Mesothelial cell of epicardium (in vitro differentiated cells): ENCODE measurements at places on chromosomes 3 and 15.

DNA sequence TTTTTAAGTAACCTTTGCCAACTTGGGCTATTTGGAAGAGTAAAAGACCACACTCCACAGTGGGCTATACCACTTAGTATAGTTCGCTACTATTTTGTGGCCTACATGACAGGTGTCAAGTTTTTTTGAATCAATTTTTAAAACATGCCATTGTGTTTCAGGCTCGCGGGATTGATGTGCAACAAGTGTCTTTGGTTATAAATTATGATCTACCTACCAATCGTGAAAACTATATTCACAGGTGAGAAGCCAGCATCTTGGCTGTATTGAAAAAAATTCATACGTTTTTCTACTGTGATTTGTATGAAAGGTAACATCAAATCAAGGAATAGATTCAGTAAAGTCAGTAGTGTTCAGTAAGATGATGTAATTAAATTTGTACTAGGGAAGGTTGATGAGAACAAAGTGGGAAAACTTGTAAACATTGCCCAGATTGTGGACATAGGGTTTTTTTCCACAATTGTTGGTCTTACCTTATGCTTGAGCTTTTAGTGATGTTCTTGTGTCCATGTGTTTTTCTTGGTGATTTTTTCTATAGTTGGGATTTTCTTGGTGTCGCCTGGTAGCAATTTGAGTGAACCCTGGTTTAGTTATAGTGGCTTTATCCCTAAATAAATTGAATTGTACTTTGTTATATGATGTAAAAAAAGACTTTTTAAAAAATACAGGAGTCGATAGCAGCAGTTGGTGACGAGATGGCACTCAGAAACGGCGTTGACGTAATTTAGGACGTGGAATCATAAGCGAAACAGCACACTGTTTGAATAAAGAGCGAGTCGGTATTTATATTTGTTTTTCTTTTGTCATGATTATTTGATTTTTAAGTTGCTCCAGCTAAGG, 4.5 kb downstream of the EIF4A2 start:
- no peaks in the 10 kb centered on the region for H3K27me3 ChIP-seq
- peak overlapping the region; percentile 11 for H3K4me3 ChIP-seq
- peaks cover 51% of the 10 kb centered on the region for H3K36me3 ChIP-seq
- peaks cover 39% of the 10 kb centered on the region for H3K4me1 ChIP-seq
- peak overlapping the region; percentile 63 for H3K27ac ChIP-seq

- H3K4me1 ChIP-seq = peaks cover 2% of the 10 kb centered on the region
- H3K27ac ChIP-seq = no peak overlapping the region
Observed at GRCh38 chr3:186044968-186045367, 63.9 kb downstream of the ETV5 start.

DNA sequence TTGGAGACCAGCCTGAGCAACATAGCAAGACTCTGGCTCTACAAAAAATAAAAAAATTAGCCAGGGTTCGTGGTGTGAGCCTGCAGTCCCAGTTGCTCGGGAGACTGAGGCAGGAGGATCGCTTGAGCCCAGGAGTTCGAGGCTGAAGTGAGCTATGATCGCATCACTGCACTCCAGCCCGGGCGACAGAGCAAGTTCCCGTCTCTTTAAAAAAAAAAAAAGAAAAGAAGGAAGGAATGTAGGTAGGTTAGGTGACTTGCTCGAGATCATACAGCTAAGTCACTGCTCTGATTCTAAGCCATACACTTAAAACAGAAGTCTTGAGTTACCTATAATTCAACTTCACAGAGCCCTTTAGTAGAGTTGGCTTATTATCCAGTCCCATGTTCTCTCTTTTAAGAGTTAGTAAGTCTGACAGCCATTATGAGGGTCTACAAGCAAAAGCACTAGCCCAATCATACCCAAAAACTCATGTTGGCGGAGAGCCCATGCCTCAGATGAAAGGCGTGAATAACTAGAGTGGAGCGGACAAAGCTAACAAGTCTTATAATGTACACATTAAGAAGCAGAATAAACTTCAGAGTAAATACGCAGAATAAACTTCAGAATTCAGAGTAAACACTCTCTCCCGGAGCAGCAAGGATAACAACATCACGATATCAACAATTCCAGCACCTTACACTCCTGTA, 768 bp downstream of the AAGAB start:
- peaks cover 3% of the 10 kb centered on the region for H3K27me3 ChIP-seq
- DNase-seq = no peak
- H3K36me3 ChIP-seq = no peaks in the 10 kb centered on the region
- H3K4me1 ChIP-seq = peaks cover 12% of the 10 kb centered on the region

GRCh38 chr3:93962798-93963197, 10.9 kb downstream of the PROS1 start:
- no peaks in the 10 kb centered on the region for H3K27me3 ChIP-seq
- no peaks in the 10 kb centered on the region for H3K4me1 ChIP-seq
- DNase-seq = no peak
- H3K4me3 ChIP-seq = no peak overlapping the region

GRCh38 chr3:179957264-179957845, 79.4 kb downstream of the PEX5L start:
- no peaks in the 10 kb centered on the region for H3K4me1 ChIP-seq
- H3K36me3 ChIP-seq = no peaks in the 10 kb centered on the region
- peaks cover 7% of the 10 kb centered on the region for H3K27me3 ChIP-seq

DNA sequence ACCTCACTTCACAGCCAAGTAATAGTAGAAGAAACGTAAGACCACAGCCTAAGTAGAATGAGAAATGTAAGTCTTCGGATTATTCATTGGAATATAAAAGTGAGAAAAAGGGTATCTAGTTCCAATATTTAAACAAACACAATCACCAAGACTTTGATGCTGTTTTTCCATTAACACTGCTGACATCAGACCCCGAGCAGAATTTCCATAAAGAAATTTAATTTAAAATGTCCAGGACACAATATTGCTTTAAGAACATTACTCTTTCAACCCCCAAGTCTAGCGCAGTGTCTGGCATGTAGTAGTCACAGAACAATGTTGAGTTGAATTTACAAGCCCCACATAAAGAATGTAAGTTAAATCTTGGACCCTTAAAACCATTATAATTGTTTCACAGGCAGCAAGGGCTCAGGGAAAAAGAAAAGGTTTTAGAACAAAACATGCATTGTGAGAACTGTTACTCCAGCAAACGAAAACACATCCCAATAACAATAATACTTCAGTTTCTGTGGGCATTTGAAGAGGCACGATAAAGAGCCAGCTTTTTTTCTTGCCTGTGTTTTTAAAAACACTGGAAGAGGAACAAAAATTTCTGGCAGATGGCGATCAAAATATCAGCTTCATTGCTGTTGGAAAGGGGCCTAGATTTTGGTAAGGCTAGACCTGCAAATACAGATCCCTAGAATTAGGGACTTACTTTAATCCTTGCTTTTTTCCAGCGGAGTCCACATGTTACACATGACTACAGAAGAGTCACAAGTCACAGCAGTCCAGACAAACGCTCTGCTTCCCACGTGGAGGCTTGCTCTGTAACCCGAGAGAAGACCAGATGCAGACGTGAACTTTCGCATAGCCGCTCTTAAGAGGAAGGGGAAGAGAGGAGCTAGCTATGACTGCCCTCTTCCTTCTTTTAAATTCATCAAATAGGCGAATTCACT, 77.9 kb upstream of the IGSF10 start:
- no peak for DNase-seq
- H3K4me1 ChIP-seq = peaks cover 39% of the 10 kb centered on the region
- H3K27ac ChIP-seq = peak overlapping the region; percentile 37
- no peak overlapping the region for H3K4me3 ChIP-seq
- no peaks in the 10 kb centered on the region for H3K27me3 ChIP-seq
- H3K36me3 ChIP-seq = no peaks in the 10 kb centered on the region

GRCh38 chr3:47010111-47010712, 30.7 kb downstream of the NBEAL2 start:
- DNase-seq = no peak
- H3K4me3 ChIP-seq = peak overlapping the region; percentile 73
- peaks cover 9% of the 10 kb centered on the region for H3K4me1 ChIP-seq
- H3K27ac ChIP-seq = peak overlapping the region; percentile 98
- no peaks in the 10 kb centered on the region for H3K27me3 ChIP-seq

DNA sequence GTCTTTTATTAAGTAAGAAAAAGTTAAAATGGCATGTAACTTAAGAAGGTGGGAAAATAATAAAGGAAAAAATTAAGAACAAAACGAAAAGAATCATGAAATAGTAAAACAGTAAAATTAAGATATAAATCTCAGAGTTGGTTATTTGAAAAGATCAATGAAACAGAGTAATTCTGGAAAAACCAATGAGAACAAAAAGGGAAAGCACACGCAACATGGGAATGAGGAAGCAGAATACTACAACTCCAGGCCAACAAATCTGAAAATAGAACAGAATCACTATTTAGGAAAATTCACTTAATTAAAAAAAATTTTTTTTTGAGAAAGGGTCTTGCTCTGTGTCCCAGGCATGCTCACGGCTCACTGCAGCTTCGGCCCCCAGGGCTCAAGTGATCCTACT, 30.7 kb downstream of the WHAMM start:
- H3K4me3 ChIP-seq = no peak overlapping the region
- H3K36me3 ChIP-seq = peaks cover 36% of the 10 kb centered on the region
- H3K4me1 ChIP-seq = no peaks in the 10 kb centered on the region

GRCh38 chr15:47717036-47717612, at the start of gene SEMA6D:
SEMA6D (plus strand) TSS chr15:47717505; CDS start chr15:47759799, 42,294 bp downstream.
- peaks cover 55% of the 10 kb centered on the region for H3K4me1 ChIP-seq
- DNase-seq = peak; percentile 83
- peak within 1 kb of the TSS; percentile 95 for H3K4me3 ChIP-seq
- H3K27ac ChIP-seq = peak within 1 kb of the TSS; percentile 94

- H3K36me3 ChIP-seq = no peaks in the 10 kb centered on the region
- peaks cover 9% of the 10 kb centered on the region for H3K4me1 ChIP-seq
- H3K4me3 ChIP-seq = no peak overlapping the region
- no peak overlapping the region for H3K27ac ChIP-seq
- DNase-seq = no peak
Observed at GRCh38 chr3:89506462-89507103, 399.2 kb downstream of the EPHA3 start.

- peaks cover 31% of the 10 kb centered on the region for H3K4me1 ChIP-seq
- peaks cover 21% of the 10 kb centered on the region for H3K27me3 ChIP-seq
- H3K36me3 ChIP-seq = peaks cover 2% of the 10 kb centered on the region
- H3K27ac ChIP-seq = peak overlapping the region; percentile 40
Observed at GRCh38 chr3:55591888-55592287, 104.8 kb upstream of the WNT5A start.

GRCh38 chr15:58506064-58506490, 74.3 kb downstream of the LIPC start:
- DNase-seq = no peak
- peaks cover 15% of the 10 kb centered on the region for H3K4me1 ChIP-seq
- no peak overlapping the region for H3K4me3 ChIP-seq

DNA sequence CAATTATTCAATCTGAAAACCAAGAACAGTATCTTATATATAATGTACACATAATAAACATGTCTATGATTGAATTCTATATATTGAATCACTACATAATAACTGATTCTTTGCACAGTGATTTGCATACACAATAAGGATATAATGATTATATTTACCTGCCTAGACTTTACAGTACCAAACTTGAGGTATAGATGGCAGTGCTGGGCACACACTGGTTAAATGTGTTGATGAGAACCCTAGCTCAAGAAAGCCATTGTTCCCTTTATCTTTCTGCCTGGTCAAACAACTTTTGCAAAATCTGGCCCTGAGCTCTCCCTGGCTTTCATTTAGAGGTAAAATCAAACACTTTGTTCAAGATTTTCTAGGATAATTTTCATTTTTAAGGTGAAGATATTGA, 697.7 kb downstream of the TUSC7 start:
- no peak overlapping the region for H3K27ac ChIP-seq
- H3K4me1 ChIP-seq = peaks cover 9% of the 10 kb centered on the region

DNA sequence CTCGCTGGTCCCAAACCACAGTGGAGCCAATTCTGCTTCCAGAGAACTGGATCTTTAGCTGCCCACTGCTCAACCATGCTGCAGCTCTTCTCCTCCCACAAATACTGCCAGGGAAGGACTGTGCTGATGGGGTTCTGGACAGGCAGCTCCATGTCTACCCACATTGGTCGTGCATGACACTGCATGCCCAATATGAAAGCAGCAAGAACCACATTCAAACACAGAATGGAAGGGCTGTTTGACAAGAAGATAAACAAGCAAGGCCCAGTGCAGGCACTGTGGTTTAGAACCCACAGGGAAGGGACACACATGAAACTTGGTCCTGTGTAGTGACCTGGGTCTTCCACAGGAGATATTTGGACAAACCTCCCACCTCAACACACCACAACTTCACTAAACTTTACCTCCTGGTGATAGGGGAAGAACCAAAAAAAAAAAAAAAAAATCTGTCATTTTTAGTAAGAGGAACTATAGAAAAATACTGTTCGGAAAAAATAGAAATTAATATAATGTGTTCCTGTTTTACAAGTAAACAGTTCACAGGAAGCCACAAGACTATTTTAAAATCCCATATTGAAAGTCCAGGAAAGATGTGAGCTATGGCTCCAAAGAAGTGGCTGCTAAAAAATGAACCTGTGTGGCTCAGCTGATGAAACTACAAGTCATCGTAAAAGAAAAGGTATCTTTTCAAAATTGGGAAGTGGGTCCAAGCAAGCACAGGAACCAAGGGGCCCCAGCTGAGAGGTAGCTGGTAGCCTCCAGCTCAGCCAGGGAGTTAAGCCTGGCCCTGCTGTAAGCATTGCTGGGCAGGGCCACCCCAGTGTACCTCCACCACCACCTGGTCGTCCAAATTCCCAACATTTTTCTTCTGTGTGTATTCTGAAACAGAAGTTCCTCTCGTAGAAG, 77.7 kb upstream of the ACAN start:
- H3K4me3 ChIP-seq = no peak overlapping the region
- no peak overlapping the region for H3K27ac ChIP-seq
- peaks cover 30% of the 10 kb centered on the region for H3K27me3 ChIP-seq
- DNase-seq = no peak
- H3K36me3 ChIP-seq = no peaks in the 10 kb centered on the region

DNA sequence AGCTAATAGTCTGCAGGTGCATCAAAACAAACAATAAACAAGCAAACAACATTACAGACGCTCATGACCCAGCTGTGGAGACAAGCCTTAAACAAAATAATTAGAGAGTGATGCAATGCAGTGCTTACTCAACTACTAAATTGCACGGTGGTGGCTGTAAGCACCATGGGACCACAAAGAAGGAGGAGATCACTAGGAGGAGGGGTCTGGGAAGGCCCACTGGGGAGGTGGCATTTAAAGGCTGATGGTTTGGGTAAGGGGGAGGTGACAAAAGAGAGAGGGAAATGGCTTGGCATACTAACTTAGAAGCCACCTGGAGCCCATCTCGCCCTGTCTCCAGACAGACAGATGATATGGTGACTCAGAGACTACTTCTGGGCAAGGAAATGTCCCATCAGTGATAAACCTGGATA, 516.7 kb downstream of the FOXP1 start:
- H3K36me3 ChIP-seq = no peaks in the 10 kb centered on the region
- no peak for DNase-seq
- H3K4me1 ChIP-seq = peaks cover 60% of the 10 kb centered on the region
- no peak overlapping the region for H3K4me3 ChIP-seq
- peak overlapping the region; percentile 94 for H3K27ac ChIP-seq

GRCh38 chr3:29745232-29745870, 464.5 kb downstream of the RBMS3 start:
- DNase-seq = no peak
- H3K4me1 ChIP-seq = peaks cover 27% of the 10 kb centered on the region
- no peaks in the 10 kb centered on the region for H3K27me3 ChIP-seq
- H3K4me3 ChIP-seq = no peak overlapping the region
